Natural killer cell (primary cell): ENCODE measurements at places on chromosomes 4 and X. TPM values are rescaled to one million over a fixed set of nuclear protein-coding genes. Genes with fewer than 3 reads are reported as not detected.

The MND1 gene
- total RNA-seq = not detected

GRCh38 chr4:77036206-77036605 is 39.6 kb downstream of the CCNI start:
- DNase-seq = no peak

GRCh38 chr4:127809173-127809800 is 27.2 kb downstream of the HSPA4L start:
- DNase-seq = peak; percentile 3

- no peak for DNase-seq
Measured at GRCh38 chrX:123882391-123882790, 22.5 kb downstream of the XIAP start.

DNA sequence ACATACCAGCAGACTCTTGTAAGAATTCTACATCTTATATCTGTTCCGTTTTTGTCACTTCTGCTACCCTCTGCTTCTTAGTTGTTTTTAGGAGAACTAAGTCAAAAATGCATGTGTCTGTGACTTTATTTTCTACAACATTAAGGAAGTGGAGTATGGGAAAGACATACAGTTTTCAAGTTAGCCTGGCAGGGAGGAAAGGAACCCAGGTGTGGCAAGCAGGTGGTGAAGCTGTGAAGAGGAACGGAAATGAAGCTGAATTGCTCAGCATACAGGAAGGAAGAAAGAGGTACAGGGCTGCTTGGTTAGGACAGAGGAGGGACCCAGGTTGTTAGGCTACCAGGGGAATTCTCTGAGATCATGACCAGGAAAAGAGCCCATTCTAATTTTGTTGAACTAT is 9.4 kb downstream of the GPRIN3 start:
- DNase-seq = no peak

GRCh38 chrX:54447461-54447860 is 7.3 kb downstream of the TSR2 start:
- no peak for DNase-seq

- no peak for DNase-seq
Measured at GRCh38 chr4:155541716-155542115, 124.9 kb upstream of the GUCY1A1 start.

The RBMX2 gene
- 26.3 TPM for total RNA-seq

DNA sequence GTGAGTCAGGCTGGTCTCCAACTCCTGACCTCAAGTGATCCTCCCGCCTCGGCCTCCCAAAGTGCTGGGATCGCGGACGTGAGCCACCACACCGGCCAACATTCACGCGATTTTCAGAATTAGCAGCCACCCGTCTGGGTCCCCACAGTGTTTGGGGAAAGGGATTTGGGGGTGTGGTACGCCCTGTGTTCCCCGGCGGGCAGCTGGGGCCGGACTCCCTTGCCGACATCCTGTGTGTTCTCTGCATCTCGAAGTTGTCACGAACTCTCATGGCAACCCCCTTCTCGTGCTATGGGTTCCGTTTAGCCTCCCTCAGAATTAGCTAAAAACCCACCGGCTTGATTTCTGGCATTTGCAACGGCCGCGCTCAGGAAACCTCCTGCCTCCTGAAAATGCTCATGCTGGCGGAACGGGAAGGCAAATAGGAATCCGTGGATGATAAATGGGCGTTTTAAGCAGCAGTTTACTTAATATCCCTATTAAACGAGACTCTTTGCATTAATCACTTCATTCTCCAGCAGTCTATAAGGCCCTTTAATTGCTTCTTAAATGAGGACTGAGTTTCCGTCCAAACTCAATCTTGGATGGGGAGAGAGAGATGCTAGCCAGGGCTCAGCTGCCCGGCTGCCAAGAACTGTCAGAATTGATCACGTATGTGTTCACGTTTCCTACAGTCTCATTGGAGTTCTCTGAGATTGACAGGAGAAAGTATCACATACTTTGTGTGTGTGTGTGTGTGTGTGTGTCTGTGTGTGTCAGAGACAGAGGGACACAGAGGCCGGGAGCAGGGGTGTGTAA is 78.9 kb upstream of the PPP2R3B start:
- DNase-seq = no peak

The PSMD10 gene
- 15.9 TPM for total RNA-seq

DNA sequence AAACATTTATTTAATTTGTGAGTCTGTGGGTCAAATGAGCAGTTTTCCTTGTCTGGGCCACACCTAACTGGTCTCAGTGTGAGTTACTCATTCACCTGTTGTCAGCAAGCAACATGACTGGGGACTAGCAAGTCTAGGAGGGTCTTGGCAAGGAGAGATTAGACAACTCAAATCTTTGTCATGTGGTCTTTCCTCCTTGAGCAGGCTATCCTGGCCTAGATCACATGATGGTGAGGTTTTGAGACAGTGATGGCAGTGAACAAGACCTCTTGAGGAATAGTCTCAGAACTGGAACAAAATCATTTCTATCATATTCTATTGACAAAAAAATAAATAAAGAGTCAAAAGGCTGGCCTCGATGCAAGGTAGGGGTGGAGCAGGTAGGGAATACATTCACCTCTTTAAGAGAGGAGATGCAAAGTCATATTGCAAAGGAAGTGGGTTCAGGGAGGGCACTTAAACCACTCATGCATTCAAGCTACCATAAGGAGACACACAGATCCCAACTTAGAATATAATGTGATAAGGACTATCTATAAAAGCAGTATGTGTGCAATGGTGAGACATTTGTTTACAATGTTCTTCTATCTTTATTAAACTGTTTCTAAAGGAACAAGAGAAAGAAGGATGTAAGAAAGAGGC is 135.7 kb downstream of the ZNF330 start:
- no peak for DNase-seq

DNA sequence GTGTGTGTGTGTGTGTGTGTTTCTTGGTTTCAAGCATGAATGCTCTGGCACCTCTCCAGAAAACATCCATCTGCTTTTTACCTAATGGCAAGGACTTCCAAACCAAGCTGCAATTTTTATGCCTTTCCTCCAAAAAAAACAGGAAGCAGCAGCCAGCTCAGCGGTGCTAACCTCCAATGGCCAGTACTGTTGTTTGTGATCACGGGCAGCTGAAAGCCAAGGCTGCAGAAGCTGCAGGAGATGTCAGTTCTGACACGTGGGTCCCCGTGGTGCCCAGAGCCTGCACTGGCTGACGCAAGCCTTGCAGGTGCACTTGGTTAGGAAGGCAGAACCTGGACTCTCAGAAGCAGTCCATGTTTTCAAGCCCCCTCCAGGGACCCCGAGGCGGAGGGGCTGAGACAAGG is 313.6 kb upstream of the DDX53 start:
- no peak for DNase-seq

- DNase-seq = no peak
Measured at GRCh38 chr4:124276461-124276860, 436.1 kb downstream of the ANKRD50 start.

DNA sequence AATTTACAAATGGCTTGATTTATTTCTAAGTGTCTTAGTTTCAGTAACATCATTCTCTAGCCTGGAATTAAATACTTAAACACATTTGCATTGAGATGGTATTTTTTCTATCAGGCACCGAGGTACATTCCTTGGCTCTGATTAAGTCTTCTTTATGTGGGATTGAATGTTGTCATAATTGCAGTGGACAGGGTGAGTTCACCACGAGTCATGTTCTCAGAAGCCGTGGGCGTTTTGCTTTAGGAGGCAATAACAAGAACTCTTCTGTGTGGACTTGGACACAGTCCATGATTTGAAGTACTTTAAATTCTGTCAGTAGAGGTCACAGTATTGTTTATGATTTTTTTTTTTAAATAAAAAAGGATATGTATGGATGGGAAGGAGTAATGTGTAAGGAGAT is 57.1 kb upstream of the EFHC2 start:
- DNase-seq = no peak

DNA sequence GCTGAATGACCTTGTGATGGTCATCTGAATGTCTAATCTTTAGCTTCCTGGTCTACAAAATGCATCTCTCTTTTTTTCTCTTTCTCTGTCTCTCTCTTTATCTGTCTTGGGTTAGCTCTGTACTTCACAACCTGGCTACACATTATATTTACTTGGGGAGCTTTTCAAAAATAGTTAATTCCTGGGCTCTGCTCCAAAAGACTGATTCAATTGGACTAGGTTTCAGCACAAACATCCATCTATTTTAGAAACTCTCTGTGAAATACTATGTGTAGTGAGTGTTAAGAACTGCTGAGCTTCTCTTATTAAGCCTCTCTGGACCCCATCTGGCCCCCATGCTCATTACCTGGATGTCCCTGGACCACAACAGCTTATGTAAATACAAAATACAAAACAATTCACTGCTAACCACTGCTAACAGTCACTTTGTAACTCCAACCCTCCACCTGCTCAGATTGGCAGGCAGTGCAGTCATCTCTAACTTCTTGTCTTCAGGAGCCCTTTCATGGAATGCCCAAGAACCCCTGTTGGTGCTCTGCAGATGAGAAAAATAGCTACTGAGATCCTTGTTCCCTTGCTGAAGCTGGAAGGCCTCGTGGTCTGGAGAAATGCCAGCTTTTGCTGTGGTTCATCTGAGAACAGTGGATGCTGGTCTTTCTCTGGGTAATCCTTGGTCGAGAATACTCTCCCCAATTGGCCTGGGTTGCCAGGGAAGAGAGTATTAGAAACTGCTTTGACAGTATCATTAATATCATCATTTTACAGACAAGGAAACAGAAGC is 14.8 kb upstream of the BOD1L1 start:
- no peak for DNase-seq

- DNase-seq = no peak
Measured at GRCh38 chrX:45888518-45888917, 656.7 kb downstream of the ZNF674 start.

The SHISA3 gene
- not detected for total RNA-seq
